Smooth muscle cell of bladder (primary cell): ENCODE measurements at places on chromosomes 4 and X. TPM values are rescaled to one million over a fixed set of nuclear protein-coding genes. Genes with fewer than 3 reads are reported as not detected.

Gene NPY2R
- total RNA-seq = under 0.01 TPM in 1 of 2 replicates, not detected in the other

Gene GAGE1
- under 0.01 TPM in 1 of 2 replicates, not detected in the other for total RNA-seq

Gene RS1
- total RNA-seq = not detected in 2 replicates

Gene FGA
- not detected in 2 replicates for total RNA-seq

Gene HHIP
- under 0.01 and 0.43 TPM in 2 replicates for total RNA-seq

Gene UGT2A2
- total RNA-seq = not detected in 2 replicates

Gene HDX
- total RNA-seq = 3.5 and 5.7 TPM in 2 replicates

Gene PAGE1
- not detected in 2 replicates for total RNA-seq

Gene ARMCX1
- total RNA-seq = 49.4 and 60.6 TPM in 2 replicates

Gene MAGEH1
- 36.7 and 38.1 TPM in 2 replicates for total RNA-seq

Gene TLR6
- 0.92 and 1.4 TPM in 2 replicates for total RNA-seq

Gene FAM114A1
- total RNA-seq = 309 and 362 TPM in 2 replicates

Gene CAPN6
- not detected in 2 replicates for total RNA-seq
